ENCODE measurements at places on chromosomes 4 and X. TPM values are rescaled to one million over a fixed set of nuclear protein-coding genes. Genes with fewer than 3 reads are reported as not detected.
A peak's percentile ranks its signal among the peaks of the same experiment; 100 is the strongest.

The WAS gene
- total RNA-seq, result not detected

The ASB9 gene
- not detected for total RNA-seq

The OPRPN gene
- not detected for total RNA-seq

The SYN1 gene
- total RNA-seq, result not detected

DNA sequence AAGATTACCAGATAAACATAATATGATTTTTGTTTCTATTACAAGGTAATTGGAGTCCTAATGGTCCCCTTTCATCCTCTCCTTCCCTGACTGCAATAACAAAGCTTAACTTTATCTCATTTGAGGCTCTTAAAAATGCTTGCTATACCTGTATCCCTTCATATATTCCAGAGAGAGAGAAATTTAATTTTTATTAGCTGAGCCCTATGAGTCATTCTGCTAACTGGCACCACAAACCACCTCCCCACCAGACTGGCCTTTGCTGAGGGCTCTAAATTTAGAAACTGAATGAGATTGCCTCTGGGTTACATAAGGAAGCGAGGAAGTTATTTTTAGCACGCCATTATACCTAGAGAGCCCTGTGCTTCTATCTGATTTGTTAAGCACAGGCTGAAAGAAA, 27.4 kb downstream of the CBLL2 start:
- DNase-seq, result peak; percentile 71

- peak; percentile 99 for DNase-seq
Observed at GRCh38 chr4:76892601-76893000, 5.3 kb downstream of the SOWAHB start.

DNA sequence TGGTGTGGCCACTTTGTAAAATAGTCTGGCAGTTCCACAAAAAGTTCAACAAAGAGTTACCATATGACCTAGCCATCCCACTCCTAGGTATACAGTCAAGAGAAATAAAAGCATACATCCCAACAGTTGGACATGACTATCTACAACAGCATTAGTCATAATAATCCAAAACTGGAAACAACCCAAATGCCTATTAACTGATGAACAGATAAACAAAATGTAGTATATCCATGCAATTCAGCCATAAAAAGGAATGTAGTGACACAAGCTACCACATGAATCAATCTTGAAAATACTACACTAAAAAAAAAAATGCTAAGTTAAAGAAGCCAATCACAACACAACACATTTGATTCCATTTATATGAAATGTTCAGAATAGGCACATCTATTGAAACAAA, 16.1 kb downstream of the MED14 start:
- DNase-seq, result peak; percentile 76
